ENCODE measurements at places on chromosomes 3 and 15.

GRCh38 chr3:9036404-9037131, 73.3 kb upstream of the RAD18 start:
- DNase-seq: no peak

- DNase-seq: no peak
Observed at GRCh38 chr15:66886241-66886675, 179.1 kb upstream of the SMAD3 start.

- DNase-seq: no peak
Observed at GRCh38 chr3:66195347-66195783, 25.4 kb upstream of the SLC25A26 start.

- DNase-seq: no peak
Observed at GRCh38 chr3:51393134-51393495, 2.0 kb downstream of the RBM15B start.

GRCh38 chr15:68570974-68571373, 7.8 kb upstream of the CORO2B start:
- no peak for DNase-seq

- DNase-seq: no peak
Observed at GRCh38 chr3:168539909-168540308, 444.2 kb upstream of the GOLIM4 start.

DNA sequence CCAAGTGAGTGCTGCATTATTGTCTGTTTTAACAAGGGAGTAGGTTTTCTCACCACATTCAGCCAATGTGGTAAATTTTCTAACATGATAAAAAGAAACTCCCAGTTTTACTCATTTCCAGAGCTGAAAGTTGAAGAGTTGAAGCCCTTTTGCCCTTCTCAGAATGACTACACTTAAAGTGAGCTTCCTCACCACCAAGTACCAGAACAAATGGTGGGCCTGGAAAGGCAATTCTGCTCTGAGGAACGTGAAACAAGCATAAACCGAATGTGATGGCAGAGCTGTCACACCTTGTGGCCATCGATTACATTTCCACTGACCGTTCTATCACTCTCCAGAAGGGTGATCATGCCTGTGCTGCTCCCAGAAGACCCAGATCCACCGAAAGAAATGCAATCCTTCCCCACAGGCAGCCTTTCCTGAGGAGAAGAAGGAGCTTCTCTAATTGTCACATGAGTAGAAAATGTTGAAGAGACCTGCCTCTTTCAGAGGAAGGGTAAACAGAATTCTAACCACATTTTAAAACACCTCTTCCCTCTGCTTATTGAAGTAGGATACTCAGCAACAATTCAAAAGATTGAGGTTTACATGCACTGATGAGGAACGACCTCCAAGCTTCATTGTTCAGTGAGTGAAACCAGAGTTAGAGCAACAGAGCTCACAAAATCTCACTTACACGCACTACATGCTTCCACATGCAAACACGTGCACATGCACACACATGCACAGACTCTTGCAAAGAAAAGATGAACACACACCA, 21.4 kb upstream of the CCR9 start:
- no peak for DNase-seq

- no peak for DNase-seq
Observed at GRCh38 chr3:152610622-152611021, 224.3 kb upstream of the P2RY1 start.

DNA sequence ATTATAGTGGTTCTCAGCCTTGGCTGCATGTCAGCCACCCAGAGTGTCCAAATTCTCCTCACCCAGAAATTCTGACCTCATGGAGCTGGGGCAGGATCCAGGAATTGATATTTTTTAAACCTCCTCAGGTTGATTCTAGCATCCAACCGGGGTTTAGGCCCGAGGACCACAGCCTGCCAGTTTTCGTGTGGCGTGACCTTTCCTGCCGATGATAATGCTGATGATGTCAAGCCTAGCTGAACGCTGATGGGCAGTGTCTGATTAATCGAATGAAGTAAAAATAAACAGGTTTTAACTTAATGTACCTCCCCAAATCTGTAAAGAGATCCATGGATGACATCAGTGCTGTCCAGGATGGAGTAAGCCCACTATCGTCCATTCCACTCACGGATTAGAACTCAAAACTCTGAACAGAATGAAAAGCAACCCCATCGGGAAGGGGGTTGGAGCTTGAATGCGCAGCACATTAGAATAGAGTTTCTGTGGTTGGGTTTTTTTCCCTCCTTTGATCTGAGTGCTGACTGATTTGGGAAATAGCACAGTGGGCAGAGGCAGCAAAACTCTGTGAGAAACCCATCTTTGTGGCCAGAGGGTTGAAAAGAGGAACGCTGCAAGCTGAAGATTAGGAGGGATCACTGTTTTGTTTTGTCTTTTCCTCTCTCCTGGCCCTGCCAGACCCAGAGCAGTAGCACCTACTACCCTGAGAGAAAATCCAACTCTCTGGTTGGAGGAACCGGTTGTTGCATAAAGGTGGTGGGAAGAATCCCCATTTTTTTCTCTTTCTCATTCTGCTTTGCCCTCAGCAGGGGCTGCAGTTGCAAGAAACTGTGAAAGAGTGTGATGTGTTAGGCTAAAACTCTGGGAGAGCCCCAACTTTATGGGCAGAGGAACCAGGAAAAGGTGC, 153.9 kb downstream of the APBA2 start:
- DNase-seq: no peak

- no peak for DNase-seq
Observed at GRCh38 chr3:132256989-132257388, 60.2 kb upstream of the ACP3 start.

DNA sequence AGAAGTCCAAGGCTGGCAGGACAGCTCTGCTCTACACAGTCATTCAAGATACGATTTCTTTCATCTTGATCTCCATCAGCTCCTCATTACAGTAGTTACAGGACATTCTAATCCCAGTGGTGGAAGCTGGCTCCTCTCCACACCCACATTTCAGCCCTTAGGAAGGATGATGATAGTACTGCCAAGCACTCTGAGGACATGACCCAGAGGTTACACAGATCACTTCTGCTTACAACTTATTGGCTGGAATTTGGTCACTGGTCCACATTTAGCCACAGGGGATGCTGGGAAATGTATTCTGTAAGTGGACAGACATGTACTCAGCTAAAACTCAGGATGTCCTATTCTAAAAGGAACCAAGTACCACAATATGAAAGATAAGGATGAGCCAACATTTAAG, 77.1 kb downstream of the IQCH start:
- DNase-seq: no peak

DNA sequence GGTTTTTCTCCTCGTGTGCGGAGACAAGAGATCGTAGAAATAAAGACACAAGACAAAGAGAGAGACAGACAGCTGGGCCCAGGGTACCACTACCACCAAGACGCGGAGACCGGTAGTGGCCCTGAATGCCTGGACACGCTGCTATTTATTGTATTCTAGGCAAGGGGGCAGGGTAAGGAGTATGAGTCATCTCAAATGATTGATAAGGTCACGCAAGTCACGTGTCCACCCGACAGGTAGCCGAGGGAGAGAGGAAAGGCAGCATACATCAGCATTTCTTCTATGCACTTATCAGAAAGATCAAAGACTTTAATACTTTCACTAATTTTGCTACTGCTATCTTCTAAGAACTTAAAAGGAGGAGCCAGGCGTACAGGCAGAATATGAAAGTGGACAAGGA, 28.2 kb downstream of the MYL3 start:
- no peak for DNase-seq

DNA sequence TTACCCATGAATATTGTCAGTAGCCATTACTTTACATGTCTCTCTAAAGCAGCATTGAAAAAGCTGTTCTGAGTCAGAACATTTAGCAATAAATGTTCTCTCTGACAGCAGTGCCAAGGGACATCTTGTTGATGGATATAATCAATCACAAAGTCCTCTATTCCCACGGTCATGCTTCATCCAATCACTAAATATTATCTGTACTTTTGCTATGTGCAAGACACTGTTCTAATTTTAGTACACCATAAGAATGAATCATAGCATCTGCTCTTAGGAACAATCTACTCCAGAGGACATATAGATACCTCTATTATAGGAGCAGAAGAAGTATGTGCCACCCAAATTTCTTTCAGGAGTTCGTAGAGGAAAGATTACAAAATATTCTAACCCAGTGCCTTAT, 142.5 kb upstream of the MBNL1 start:
- no peak for DNase-seq
